ENCODE measurements at places on chromosomes 1 and 21.

- DNase-seq, result no peak
Measured at GRCh38 chr1:72485801-72486200, 203.5 kb upstream of the NEGR1 start.

- DNase-seq, result no peak
Measured at GRCh38 chr1:237492359-237492758, 398.4 kb downstream of the ZP4 start.

- no peak for DNase-seq
Measured at GRCh38 chr1:36084497-36085115, 712 bp downstream of the TEKT2 start.

DNA sequence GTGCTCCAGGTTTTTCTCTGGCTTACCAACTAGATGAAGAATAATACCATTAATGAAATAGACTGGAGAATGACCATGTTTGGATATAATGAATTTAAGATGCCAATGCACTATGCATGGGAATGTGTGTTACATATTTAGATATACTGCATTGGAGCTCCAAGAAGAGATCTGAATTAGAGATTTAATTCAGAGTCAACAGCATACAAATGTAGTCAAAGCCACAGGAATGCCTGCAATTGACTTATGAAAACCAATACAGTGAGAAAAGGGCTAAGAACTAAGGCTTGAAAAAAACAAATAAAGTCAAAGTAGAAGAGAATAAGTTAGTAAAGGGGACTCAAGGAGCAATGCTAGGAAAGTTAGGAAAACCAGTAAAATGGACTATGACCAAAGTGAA lies 59.1 kb downstream of the USP24 start:
- DNase-seq, result no peak

- DNase-seq, result no peak
Measured at GRCh38 chr1:211588711-211589110, 9.8 kb upstream of the SLC30A1 start.

- DNase-seq, result no peak
Measured at GRCh38 chr1:94122201-94122970, 1.4 kb upstream of the ABCA4 start.

- no peak for DNase-seq
Measured at GRCh38 chr1:244393604-244394176, 58.0 kb downstream of the ADSS2 start.

DNA sequence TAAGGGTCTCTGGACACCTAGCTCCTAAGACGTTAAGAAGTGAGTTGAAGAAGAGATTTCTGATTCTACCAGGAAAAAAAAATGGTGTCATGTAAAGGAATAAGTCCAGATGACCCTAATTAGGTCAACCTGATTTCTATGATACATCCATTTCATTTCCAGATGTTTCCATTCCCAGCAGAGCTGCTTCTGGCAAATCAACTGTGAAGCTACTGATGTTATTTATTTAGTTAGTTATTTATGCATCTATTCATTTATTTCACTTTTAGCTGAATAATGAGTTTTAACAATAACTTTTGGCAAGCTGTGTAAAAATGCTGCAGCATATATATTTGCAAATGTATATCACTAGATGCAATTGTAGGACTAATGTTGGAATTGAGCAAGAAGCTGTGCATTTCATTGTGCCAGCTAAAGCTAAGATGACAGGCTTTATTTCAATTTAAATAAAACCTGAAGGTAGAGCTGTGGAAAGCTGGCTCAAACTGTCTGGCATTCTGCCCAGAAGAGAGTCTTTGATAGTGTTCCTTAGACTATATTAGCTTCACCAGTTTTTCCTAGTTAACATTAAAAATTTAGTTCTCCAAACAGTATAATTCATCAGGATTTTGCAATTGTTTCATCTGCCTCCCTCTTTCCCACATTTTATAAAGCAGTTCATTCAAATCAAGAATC lies 1164.4 kb upstream of the ADGRL4 start:
- DNase-seq, result no peak

- no peak for DNase-seq
Measured at GRCh38 chr1:195717651-195718050, 890.6 kb downstream of the KCNT2 start.

DNA sequence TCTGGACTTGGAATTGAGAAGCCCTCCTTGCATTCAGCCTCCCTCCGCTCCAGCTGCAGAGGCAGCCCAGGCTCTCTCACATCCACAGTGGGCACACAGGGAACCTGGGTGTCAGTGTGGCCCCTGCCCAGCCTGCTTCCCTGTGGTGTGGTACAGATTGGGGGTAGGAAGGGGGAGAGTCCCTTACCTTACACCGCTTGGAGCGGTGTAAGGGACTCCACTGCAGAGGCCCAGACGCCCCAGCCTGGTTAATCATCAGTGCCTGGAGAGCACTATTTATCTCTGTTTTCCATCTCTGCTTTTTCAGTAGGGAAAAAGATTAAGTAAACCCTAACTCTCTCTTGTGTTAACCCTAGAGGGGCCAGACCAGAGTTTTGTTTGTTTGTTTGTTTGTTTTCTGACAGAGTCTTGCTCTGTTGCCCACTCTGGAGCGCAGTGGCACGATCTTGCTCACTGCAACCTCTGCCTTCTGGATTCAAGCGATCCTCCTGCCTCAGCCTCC lies 803 bp upstream of the RHBG start:
- DNase-seq, result no peak

- no peak for DNase-seq
Measured at GRCh38 chr1:231533240-231533639, 4.8 kb downstream of the TSNAX start.

DNA sequence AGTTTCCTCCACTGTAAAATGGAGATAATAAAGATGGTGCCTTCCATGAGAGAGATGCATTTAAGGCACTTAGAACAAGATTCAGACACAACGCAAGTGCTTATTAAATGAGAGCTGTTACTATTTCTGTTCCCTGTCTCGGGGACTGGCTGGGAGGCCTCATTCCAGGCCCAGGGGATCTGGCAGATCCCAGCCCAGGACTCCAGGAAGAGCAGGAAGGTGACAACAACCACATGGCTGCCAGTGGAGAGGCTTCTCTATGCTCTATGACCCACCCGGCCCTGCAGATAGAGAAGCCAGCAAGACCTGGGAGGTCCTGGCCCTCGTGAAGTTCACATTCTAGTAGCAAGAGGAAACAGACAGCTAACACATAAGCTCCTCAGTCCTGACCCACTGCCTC lies 175.5 kb downstream of the ACTL8 start:
- DNase-seq, result no peak

DNA sequence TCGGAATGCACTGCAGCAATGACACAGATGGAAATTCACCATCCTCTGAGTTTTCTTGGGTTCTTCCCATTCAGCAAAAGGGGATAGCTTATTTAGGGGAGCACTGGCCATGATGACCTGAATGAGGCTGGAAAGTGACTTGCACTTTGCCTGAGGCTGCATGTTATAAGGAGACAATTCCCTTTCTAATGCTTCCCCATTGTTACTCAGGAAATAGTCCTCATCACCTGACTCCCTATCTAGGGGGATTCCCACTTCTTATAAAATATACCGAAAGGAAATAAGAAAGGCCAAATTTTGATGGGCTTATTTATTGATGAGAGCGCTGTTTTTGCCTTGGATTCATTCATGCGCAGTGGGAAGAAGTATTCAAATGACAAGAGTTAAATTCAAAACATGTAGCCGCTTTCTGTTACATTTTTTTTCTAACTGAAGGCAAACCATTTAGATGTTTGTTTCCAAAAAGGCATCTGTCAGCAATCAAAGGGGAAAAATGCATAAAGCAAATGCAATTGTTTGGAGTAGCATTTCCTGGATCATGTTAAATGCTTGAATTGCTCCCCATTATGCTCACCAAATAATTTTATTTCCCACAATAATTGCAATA lies 220.3 kb upstream of the NFIA start:
- DNase-seq, result no peak

DNA sequence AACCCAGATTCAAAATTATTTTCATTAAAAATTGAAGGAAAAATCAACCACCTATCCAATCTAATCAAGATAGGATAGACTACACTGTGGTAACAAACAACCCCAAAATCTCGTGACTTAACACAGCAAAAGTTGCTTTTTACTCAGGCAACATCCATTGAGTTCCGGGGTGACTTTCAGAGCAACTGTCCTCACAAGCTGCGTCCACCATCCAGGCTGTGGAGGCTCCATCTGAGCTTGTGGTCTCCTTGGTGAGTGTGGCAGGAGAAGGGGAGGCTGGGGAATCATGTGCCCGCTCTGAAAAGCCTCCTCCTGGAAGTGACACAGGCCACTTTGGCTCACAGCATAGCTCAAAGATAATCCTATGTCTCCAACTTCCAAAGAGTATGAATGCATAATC lies 52.4 kb downstream of the CD2 start:
- DNase-seq, result no peak

GRCh38 chr1:161182214-161182613 lies 4.9 kb upstream of the B4GALT3 start:
- no peak for DNase-seq

DNA sequence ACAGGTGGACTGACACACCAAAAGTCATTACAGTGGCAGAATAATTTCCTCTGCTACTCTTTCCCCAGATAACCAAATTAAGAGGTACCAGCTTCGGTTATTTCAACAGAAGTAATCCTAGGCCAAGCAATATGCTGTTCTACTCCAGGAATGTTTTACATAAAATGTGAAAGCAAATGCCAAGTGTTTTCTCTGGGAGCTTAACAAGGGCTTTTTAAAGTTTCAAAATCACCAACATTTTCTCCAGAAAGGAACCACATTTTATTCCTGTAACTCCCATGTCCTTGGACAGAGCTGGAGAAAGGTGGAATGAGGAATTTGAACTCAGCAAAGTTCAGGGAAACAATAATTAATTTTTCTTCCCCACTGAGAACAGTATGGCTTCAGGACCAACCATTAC lies 27.2 kb downstream of the CNN3 start:
- no peak for DNase-seq

GRCh38 chr1:67893126-67893495 lies 59.8 kb upstream of the GNG12 start:
- no peak for DNase-seq

GRCh38 chr1:237814319-237814924 lies 76.3 kb downstream of the ZP4 start:
- no peak for DNase-seq

DNA sequence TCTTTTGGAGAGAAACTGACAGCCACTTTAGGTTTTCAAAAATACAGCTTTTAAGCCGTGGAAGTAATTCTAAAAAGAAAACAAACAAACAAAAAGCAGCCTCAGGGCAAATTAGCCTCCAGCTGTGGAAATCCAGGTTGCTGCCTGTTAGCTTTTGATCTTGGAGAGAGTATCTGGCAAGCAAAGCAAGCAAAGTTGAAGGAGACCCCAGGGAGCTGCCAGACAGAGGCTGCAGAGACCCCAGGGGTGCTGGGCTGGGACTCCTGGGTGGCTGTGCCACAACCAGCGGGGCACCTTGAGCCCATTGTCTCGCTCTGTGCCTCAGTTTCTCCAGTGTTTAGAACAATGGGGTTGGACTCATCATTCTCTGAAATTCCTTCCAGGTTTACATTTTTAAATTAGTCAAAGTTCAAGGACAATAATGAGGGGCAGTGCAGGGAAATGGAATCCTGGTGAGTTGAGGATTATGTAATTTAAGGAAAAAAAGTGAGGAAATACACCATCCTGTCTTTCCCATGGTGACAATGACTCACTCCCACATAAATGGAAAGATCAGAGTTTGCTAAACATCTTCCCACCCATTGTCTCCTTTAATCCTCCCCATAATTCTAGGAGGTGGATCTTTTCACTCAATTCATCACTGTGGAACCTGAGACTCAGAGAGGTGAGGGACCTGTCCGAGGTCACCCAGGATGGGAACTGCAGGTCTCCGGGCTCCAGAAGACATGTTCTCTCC lies 480.5 kb downstream of the MATN1 start:
- DNase-seq, result no peak

DNA sequence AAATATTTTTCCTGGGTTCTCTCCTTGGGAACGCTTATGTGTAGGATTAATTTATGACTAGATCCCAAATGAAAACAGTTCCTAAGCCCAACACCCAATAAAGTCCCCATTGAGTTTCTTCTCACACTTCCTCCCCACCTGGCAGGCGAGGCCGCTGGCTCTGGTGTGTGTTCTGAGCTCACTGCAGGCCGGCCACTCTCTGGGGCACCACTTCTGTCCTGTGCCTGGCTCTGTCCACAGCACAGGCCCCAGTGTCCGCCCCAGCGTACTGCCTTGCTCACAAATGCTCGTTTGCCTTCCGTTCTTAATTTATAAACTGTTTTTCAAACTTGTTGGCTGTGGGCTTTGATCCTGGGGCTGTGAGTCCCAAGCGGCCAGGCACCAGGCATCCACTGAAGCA lies 90.6 kb downstream of the TLR5 start:
- no peak for DNase-seq

DNA sequence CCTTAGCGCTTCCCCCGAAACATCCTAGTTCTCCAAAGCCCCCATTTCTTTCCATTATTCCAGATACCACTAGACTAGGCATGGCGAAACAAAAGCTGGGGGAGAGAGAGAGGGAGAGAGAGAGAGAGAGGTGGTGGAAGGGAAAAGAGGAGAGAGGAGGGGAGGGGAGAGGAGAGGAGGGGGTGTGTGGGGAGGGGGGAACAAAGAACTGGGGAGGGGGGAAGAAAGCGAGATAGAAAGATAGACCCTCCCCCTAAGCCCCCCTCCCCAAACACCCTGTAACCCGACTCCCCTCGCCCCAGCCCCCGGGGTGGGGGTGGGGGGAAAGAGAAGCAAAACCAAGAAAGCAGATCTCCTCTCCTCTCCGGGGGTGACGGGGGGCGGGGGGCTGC lies 352 bp downstream of the MEX3A start:
- no peak for DNase-seq

GRCh38 chr21:31286621-31287020 lies 57.4 kb downstream of the TIAM1 start:
- DNase-seq, result no peak

DNA sequence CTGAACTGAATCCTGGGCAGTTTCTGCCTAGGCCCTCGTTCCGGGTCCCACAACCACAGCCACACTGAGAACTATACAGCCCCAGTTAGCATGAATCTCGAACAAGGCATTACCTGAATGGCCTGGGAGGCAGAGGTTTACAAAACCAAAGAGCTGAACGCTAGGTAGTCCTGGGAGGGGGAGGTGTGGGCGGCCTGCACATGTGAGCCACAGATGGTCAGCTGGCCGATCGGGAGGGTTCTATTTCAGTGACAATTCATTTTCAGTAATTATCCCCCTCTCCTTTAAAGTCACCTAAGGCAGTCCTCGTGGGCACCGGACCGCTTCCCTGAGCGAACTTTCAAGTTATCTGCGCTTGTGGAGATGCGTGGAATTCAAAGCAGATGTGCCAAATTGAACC lies 111.9 kb downstream of the GLIS1 start:
- DNase-seq, result no peak

DNA sequence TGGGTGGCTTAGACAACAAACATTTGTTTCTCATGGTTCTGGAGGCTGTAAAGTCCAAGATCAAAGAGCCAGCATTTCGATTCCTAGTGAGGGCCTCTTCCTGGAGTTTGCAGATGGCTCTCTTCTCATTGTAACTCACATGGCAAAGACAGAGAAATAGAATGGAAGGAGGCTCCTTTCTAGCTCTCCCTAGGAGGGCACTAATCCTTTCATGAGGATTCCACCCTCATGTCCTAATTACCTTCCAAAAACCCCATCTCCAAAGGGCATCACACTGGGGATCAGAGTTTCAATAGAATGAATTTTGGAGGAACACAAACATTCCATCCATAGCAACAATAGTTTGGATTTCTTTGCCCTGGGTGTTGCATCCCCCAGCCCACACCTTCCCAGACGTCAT lies 247.3 kb downstream of the TTLL7 start:
- no peak for DNase-seq

Measured in stimulated activated CD4-positive, alpha-beta T cell treated with anti-CD3 and anti-CD28 coated beads, Interleukin-1b, Interleukin-23, amount 100 ng/mL, for 1 hour (primary cell).